ENCODE measurements at places on chromosomes 1 and 21.

DNA sequence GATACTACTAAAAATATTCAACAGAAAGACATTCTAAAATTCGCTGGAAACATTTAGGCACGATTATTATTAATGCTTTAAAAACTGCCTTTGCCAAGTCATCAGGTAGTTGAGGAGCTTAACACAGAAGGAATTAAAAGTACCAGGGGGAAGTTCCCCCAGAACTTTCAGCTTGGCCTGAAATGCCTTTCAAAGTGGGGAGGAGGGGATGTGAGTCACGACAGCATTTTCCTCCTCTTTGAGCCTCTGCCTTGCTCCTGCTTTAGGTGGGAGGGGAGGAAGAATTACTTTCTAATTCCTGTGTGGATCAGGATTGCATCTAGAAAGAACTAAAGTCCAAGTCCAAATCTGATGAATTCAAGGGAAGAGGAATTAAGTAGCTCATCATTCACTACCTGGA lies 183.7 kb downstream of the CLIC6 start:
- no peak for DNase-seq

- DNase-seq: no peak
These were observed 1.2 kb downstream of the BMP8B start for GRCh38 chr1:39787468-39787867.

GRCh38 chr1:153535242-153536011 lies at the start of gene S100A6:
TSS of gene S100A6 (minus strand) at chr1:153535991. CDS start at chr1:153535339, 652 bp downstream.
- DNase-seq: no peak

DNA sequence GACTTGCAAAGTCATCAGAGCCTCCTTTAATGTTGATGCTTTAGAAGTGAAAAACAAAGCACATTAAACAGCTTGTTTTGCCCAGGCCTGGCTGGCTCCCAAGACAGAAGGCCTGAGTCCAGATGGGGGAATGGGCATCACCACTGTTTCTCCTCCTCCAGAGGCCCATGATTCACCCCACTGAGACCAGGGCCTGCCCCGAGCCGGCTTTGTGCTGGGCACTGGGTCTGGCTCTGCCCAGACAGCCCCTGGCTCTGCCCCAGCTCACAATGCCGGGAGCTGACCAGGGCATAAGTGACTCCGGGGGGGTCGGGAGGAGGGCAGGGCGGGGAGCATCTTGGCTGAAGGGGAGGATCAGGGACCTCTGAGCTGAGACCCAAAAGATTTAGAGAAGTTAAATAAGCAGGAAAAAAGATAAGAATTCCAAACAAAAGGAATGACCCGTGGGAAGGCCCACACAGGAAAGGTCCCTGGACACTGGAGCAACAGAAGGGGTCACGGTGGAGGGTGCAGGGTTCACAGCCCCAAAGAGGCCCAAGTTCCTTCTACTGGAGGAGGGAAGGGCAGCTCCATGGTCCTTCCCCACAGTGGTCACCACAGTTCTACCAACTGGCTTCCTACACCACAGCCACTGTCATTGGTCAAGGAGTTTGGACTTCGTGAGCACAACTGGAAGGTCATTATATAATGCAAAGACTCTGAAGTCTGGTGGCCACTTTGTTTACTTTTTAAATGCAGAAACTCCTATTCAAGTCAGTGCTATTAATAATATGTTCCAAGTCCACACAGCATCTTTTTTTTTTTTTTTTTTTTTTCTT lies 5.5 kb downstream of the C2CD2 start:
- no peak for DNase-seq

DNA sequence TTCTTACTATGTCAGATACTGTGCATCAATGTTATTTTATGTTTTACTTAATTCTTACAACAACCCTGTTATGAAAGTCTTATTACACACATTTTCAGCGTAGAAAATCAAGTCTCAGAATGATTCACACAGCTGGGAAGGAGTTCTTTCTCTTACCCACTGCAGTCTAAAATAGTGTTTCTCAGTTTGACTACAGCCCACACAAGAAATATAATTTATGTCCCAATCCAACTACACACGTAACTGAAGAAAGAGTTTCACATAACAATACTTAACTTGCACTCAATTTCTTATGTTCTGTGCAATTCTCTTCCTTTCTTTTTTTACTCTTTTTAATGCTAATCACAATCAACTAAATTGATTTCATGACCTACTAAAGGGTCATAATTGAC lies 252.8 kb upstream of the ADGRL2 start:
- no peak for DNase-seq

- DNase-seq: peak; percentile 90
These were observed 636 bp downstream of the WARS2 start for GRCh38 chr1:119139857-119140176.

- DNase-seq: no peak
These were observed 36.8 kb upstream of the RALGPS2 start for GRCh38 chr1:178688244-178688643.
